ENCODE measurements at places on chromosomes 3 and 15. TPM values are rescaled to one million over a fixed set of nuclear protein-coding genes. Genes with fewer than 3 reads are reported as not detected.

IDH3A gene
- polyA plus RNA-seq, result 125 TPM

MYEF2 gene
- polyA plus RNA-seq, result 11.6 TPM

TGM4 gene
- not detected for polyA plus RNA-seq

MOBP gene
- polyA plus RNA-seq, result not detected

GRM7 gene
- not detected for polyA plus RNA-seq

CCDC80 gene
- 28.7 TPM for polyA plus RNA-seq

LYZL4 gene
- polyA plus RNA-seq, result not detected

C3orf49 gene
- polyA plus RNA-seq, result not detected

ZDHHC19 gene
- 0.19 TPM for polyA plus RNA-seq

CLDN18 gene
- polyA plus RNA-seq, result not detected

All from heart right ventricle (tissue), 16 donors.